Neural progenitor cell (in vitro differentiated cells): ENCODE measurements at places on chromosomes 3 and 15.

GRCh38 chr3:72756900-72757299 is 91.3 kb downstream of the SHQ1 start:
- no peak for DNase-seq

GRCh38 chr15:45457220-45457619 is 65.3 kb downstream of the SLC30A4 start:
- no peak for DNase-seq

DNA sequence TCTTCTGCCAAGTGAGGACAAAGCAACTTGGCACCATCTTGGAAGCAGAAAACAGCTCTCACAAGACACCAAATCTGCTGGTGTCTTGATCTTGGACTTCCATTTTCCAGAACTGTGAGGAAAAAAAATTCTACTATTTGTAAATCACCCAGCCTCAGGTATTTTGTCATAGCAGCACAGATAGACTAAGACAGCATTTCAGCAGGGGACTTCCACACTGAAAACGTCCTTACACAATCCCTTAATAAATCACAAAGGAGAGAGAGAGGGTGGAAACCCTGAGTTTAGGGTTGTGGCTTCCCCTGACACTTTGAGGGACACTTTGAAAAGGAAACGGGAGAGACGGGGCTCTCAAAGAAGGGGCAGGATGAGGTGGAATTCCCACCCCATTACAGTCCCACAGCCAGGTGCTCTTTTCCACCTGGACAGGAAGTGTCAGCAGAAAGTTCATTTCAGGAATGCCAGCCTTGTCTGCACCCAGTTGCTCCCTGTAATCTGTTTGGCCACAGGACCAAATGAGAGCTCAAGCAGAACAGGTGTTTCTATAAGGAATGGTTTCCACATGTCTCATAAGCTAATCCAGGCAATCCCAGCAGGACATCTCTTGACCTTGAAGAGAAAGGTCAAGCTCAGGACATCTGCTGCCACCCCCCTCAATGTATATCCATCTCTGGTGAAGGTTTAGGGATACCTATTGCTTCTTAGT is 51.3 kb downstream of the MYLK start:
- no peak for DNase-seq

DNA sequence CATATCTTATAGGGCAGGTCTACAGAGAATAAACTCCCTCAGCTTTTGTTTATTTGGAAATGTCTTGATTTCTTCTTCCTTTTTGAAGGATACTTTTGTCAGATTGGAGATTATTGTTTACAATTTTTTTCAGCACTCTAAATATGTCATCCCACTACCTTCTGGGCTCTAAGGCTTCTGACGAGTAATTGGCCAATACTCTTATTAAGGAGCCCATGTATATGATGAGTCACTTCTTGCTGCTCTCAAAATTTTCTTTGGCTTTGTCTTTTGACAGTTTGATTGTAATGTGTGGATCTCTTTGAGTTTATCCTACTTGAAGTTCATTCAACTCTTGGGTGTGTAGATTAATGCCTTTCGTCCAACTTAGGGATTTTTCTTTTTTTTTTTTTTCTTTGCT is 28.9 kb upstream of the CD200R1L start:
- no peak for DNase-seq

GRCh38 chr3:106813742-106814141 is 563.5 kb upstream of the CCDC54 start:
- DNase-seq, result no peak

GRCh38 chr3:181692311-181693145 is 19.2 kb upstream of the SOX2 start:
- DNase-seq, result peak; percentile 78

- no peak for DNase-seq
Measured at GRCh38 chr3:94117729-94118128, 54.9 kb downstream of the NSUN3 start.

- DNase-seq, result peak; percentile 27
Measured at GRCh38 chr3:171862993-171863521, 19.9 kb downstream of the TMEM212 start.

- no peak for DNase-seq
Measured at GRCh38 chr3:127488740-127489139, 101.8 kb downstream of the TPRA1 start.

- no peak for DNase-seq
Measured at GRCh38 chr15:66178531-66178910, 75.0 kb downstream of the MEGF11 start.
